Bronchial epithelial cell (primary cell): ENCODE measurements at places on chromosomes 4 and X.

GRCh38 chr4:2059046-2059725 lies at the start of gene NAT8L:
NAT8L (plus strand) TSS chr4:2059327; CDS start chr4:2059512, 185 bp downstream.
- DNase-seq: no peak

GRCh38 chrX:57294961-57295360 lies 8.5 kb downstream of the FAAH2 start:
- no peak for DNase-seq

DNA sequence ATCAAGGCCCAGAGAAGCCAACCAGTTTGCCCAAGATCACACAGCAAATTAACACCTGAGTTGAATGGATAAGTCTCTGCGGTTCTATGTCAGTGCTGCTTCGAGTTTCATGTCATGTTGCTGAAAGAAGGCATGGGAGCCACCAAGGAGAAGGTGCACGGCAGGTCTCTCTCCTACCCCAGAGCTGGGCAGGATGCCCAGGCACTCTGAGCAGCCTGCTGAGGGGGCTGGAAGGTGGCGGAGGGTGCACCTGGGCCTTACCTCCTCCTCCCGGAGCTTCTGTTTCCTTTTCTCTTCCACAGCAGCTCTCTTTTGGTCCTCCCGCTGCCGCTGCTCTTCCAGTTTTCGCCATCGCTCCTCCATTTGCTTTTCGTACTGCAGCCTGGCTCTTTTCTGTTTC lies 53.6 kb downstream of the MAP7D2 start:
- no peak for DNase-seq

DNA sequence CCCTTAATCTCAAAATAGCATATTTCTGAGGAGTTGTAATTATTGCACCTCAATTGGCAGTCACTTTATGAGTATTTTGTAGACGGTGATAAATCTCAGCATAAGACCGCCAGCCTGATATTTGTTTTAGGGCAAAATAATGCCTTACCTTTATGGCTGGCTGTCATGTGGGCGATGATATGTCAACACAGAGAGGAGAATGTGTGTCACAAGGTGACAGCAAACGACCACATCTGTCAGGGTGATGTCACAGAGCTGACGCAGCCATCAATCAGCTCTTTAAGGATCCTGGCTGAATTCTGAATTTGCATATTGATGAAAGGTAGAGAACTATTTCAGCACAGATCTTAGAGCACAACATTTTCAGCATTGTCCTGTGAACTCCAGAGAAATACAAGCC lies 209.7 kb downstream of the CEP135 start:
- no peak for DNase-seq

- DNase-seq: no peak
Observed at GRCh38 chr4:145766273-145766672, 86.3 kb downstream of the C4orf51 start.

DNA sequence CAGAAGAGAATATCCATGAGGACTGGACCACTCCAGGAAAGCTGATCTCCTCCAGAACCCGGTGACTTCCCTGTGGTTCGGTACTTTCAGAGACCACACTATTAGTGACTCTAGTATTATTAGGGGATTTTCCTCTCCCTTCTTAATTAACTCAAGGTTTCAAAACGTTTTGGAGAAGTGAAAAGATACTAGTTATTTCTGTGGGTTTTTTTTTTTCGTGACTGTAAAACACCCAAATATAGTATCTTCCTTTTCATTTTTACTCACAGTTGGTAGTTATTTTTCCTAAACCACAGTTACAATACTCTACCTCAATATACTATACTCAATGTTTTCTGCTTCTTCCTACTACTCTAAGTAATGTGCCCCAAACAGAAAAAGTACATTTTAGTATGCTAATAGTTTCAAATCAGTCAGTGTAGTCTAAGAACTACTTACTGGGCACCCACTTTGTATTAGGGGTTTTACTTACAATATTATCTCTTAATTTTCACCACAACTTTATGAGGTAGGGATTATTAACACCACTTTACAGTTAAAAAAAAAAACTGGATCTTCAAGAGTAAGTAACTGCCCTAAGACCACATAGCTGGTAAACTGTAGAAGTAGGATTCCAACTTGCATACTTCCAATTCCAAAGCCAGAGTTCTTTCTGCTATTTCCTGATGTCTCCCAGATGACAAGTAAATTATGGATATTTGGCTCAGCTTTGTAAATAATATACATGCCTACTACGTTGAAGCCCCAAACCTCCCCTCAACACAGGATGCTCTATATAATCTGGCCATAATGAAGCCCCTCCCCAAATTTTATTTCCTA lies 45.0 kb downstream of the SLC9A7 start:
- DNase-seq: no peak

DNA sequence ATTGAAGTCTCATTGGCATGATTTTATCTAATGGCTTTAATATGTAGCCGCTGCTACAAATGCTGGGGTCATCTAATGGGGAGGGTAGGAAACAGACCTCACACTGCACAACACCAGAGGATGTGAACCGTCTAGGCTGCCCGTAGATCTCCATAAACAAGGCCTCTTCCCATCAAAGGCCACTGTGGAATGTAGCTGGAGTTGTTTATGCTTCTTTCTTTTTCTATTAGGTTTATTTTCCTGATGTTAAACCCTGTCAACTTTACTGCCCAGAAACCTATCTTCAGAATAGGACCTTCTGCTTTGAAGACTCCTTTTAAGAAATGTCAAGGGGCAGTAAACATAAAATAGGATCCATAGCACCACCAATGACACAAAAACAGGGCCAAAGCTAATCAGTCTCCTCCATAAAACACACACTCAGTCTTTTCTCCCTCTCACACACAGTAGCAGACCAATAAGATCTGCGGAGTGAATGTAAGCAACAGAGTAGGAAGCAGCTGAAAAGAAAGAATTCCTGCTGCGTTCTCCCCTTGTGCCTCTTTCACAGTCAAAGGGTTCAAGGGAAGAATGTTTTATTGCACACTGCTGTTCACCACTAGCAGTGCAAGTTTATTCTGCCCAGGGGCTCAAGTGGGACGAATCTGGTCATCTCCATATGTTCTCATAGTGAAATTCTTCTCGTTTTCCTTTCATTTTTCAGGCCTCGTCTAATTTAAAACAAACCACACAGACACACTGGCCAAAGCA lies 72.2 kb downstream of the MAML3 start:
- DNase-seq: no peak

DNA sequence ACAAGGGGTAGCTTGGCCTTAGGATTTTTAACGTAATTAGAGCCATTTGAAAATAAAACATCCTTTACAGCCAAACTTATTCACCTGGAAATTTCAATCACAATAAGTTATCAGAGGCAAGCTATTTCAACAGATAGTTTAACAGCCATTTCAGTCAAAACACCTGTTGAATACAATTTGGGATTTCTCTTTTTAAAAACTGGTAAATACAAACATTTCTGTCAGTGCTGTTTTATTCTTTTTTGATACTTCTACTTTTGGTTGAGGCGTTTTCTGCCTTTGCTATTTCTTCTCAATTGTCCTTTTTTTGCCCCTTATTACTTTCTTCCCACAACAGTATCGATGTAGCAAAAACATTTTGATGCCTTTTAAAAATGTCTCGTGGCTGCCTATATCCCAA lies 2.1 kb upstream of the DACH2 start:
- DNase-seq: no peak

DNA sequence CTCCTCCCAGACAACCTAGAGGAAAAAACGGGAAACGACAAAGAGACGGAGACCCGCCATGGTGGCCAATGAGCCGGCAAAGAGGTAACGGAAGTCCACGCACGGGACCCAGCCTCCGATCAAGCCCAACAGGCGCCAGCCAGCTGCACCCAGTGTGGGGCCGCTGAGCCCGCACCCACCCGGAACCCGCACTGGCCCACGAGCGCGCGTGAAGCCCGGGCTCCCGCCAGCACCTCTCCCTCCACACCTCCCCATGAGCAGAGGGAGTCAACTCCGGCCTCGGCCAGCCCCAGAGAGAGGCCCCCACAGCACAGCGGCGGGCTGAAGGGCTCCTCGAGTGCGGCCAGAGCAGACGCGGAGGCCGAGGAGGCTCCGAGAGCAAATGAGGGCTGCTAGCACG lies 14.6 kb upstream of the FMR1 start:
- no peak for DNase-seq

DNA sequence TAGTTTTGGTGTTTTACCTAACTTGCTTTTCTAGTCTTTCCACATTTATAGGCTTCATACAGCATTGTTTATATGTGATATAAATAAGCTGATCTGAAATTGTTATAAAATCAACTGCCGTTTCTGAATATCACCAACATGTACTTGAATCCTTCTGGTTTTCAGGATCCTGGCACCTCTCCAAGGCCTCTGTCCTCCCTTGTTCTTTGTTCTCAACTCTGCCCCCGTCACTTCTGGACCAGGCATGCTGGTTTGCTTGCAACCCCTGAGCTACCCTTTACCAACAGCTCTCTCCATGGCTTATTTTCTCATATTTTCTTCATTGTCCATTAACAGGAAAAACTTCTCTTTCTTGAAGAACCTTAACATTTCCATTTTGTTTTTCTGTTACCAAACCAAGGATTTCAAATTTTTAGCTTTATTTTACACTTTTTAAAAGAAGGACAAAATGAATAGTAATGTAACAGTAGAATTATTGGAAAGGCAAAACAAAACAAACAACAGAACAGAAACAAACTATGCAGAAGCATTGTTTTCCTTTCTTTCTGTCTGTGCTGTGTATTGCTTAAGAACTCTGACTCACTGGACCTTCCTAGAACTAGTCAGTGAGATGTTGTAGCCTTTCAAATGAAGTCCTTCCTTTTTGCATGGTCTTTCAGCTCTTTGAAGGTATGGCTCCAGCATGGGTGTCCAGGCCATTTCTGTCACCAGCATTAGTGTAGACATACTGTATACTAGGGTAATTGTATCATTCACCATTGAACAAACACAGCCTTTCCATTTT lies 44.8 kb downstream of the BANK1 start:
- DNase-seq: peak; percentile 86

- no peak for DNase-seq
Observed at GRCh38 chrX:105646592-105647372, 175.6 kb upstream of the NRK start.

DNA sequence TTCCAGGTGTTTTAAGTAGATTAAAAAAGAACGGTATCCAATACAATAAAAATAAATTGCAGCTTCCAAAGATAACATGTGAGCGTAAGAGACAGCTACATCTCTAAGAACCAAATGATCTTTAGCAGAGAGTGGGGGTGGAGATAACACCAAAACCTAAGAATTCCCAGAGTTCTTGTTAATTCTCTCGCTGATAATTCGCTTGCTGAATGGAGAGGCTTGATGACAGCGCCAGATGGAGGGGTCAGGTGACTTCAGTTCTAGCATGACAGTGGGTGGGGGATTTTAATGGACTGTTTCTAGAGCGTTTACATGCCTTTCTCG lies 2.3 kb downstream of the CLCN4 start:
- DNase-seq: no peak

GRCh38 chr4:87502580-87503238 lies 26.5 kb downstream of the SPARCL1 start:
- DNase-seq: peak; percentile 30

- no peak for DNase-seq
Observed at GRCh38 chr4:25878676-25879075, 15.9 kb upstream of the SEL1L3 start.

- DNase-seq: peak; percentile 0
Observed at GRCh38 chrX:54447461-54447860, 7.3 kb downstream of the TSR2 start.

- peak; percentile 55 for DNase-seq
Observed at GRCh38 chr4:158428242-158428641, 93.4 kb upstream of the RXFP1 start.

DNA sequence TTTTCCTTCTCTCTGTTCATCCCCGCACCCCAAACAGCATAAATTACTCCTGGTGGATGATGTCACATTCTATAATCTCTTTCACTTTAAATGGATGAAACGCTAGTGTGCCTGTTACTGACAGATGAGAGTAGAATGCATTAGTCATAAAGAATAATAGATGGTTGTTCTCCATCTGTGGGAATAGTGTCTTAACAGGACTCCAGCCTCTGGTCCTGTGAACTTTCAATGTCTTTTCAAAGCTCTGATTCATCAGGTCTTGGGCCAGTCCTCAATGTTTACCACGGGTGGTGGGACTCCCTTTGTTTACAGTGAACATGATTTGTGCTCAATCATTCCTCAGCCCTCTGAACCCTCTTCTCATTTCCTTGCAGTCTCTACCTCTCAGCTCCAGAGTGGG lies 182.6 kb downstream of the GABRB1 start:
- peak; percentile 66 for DNase-seq

GRCh38 chr4:87901422-87901992 lies 68.7 kb downstream of the MEPE start:
- DNase-seq: no peak

DNA sequence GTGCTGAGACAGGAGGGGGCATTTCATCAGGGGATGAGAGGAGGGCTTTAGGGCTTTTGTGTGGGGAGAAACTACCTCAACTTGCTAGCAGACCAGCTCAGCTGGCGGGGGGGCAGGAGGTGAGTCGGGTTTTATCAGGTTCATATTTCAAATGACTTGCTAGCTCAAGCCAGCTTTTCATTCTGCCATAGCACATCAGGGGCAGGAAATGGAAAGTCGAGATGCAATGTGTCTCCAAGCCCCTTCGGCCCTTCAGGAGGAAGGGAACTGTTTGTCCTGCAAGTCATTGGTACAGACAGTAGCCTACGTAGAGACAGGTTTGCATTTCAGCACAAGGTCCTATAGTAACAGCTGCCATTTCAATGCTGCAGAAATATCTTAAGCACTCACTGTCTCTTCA lies 194.1 kb downstream of the PTTG2 start:
- DNase-seq: no peak

GRCh38 chrX:129495900-129496299 lies 27.4 kb downstream of the SMARCA1 start:
- DNase-seq: peak; percentile 21

DNA sequence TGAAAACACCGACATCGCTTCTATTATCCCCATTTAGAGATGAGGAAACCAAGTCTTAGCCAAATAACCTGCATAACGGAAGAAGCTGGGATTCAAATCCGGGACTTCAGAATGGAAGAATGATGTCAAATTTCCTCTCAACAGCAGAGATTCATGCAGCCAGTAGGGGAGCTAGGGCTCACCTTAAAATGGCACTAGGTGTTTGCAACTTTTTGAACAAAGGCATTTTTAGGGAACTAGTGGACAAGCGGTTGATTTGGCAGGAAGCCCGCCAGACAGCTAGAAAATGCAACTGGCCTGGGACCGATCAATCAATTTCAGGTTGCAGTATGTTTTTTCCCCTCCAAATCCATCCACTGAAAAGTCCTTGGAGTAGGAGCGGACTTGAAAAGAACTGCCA lies 224.2 kb downstream of the PTTG2 start:
- DNase-seq: no peak

GRCh38 chrX:124217304-124218251 lies 114.9 kb upstream of the TEX13D start:
- DNase-seq: peak; percentile 53
